Memory B cell (primary cell): ENCODE measurements at places on chromosomes 7 and 10.

DNA sequence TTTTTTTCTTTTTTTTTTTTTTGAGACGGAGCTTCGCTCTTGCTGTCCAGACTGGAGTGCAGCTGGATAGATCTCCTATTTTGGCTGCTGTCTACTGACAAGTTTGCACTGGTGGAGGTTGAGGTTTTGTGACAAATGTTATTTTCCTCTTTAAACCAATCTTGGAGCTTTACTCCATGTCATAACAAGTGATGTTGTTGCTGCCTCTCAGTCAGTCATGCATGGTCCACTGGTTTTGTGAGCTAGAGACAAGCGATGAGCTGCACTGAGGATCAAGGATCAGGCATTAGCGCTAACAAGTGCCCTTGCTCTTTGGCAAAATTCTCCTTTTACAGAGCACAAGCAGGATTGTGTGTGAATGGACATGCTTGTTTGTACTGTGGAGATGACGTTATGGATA is 805 bp upstream of the WDFY4 start:
- peak; percentile 53 for DNase-seq

DNA sequence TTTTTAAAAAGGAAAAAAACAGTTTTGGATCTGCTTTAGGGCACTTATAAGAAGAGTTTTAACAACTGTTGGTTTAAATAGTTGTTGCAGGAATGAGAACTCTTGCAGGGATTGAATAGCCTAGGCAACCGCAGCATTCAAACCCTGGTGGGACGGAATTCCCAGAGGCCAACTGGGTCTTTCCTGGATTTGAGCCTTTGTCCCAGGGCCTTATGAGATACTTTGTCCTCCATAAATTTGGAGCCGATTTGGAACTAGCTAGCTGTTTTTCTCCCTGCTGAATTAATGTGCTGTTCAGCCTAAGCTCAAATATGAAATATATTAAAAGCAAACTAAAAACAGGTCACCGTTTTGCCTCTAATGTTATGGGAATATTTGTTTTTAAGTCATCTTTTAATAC is 109.6 kb downstream of the LRMDA start:
- no peak for DNase-seq

GRCh38 chr10:63641799-63642198 is 120.6 kb downstream of the REEP3 start:
- DNase-seq: no peak

GRCh38 chr7:27032839-27033238 is 63.0 kb downstream of the HOXA1 start:
- no peak for DNase-seq

- DNase-seq: no peak
Measured at GRCh38 chr7:152762056-152762455, 2.5 kb downstream of the ACTR3B start.

DNA sequence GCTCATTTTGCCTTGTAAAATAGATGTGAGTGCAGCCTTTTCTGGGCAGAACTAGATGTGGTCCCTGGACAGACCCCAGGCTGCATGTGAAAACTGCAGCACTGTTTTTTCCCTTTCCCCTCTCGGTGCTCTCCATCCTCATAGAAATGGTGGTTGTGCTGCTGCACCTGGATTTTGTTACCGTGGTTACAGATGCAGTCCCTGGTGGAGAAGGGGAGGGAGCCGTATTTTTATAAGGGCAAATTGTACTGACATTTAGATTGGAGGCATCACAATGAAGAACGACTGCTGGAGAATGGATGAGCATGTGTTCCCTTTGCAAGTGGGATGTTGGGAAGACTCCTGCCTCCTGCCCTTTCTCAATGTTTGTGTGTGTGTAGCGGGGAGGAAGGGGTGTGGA is 469.9 kb downstream of the CCSER2 start:
- DNase-seq: no peak
